ENCODE measurements at places on chromosomes 11 and 22.

DNA sequence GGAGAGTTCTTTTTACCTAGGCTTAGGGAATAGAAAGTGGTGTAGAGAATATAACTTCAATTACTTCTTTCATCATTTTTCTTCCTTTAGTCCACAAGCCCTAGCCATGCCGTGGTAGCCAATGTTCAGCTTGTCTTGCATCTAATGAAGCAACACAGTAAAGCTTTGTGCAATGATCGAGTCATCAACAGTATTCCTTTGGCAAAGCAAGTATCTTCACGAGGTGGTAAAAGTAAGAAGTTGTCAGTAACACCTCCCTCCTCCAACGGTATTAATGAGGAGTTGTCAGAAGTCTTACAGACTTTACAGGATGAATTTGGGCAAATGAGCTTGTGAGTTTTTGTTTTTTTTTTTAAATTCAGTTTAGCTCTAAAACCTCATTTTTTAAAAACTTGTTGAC is 37.4 kb downstream of the CEP57 start:
- DNase-seq, result no peak

- DNase-seq, result no peak
Observed at GRCh38 chr22:44330744-44331660, 18.3 kb upstream of the SHISAL1 start.

- no peak for DNase-seq
Observed at GRCh38 chr11:77188633-77189491, 60.8 kb downstream of the MYO7A start.

DNA sequence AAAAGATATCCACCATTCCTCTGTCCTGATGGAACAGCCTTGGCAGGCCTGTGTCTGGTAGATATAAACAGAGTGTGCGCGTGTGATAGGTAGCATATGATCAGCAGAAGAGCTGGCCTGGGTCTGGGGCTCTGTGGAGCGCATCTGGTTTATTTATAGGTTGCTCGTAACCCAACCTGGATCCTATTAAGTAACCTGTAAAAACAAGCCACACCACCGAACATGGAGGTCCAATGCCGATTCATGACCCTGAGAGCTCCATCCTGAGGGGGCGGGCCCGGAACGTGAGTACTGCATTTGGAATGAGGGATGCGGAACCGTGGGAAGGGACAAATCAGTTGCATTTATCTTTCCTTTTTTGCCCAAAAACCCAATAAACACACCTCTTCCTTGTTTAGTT is 31.9 kb upstream of the APOL5 start:
- DNase-seq, result no peak

DNA sequence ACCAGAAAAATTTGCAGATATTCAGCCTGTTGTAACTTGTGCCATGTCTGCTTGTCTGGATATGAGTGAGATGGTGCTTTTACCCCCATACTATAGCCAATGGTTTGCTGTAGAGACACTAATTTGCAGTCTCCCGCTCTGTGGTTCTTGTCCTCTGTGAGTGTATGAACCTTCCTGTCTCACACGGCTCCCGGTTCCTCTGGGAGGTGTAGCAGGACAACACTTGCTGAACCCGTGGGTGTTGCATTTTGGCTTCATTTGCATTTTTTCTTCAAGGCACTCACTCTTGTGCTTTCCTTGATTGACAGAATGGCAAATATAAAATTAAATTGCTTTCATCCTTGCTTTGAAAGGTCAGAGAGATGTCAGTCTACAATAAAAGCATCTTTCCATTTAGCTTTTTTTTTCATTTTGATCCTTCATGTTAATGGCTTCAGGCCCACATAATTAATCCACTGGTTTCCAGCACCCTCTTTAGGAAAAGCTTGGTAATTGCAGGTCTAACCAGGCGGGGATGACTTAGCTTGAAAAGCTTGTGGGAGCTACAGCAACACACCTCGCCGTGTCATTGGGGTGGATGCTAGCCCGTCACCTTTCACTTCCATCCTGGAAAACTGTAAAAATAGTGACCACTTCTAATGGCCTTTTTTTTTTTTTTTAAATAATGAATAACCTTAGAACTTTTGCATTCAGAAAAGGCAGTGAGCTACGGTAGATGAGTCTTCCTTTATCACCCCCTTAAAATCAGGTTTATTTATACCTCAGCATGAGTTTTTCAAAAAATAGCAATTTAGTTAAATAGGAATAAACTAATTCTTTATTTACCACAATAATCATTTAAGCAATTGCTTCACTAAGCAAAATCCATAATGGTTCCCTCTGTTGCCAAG is 27.4 kb upstream of the ST14 start:
- DNase-seq, result no peak

GRCh38 chr11:680970-681369 is 14.1 kb downstream of the DEAF1 start:
- no peak for DNase-seq

DNA sequence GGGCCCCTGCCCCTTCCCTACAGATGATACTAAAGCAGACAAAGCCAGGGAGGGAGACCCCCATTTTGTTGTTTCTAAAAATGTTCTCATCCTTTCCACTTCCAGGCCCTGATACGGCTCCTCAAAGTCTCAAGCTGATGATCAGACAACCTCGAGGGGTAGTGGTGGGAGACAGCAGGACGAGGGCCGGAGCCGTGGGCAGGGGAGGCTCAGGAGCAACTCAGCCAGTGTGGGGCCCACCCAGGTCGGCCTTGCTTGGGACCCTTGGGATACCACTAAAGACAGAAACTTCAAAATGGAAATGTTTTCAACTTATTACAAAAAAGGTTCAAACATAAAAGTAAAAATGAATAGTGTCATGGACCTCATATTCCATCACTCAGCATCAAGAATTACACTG is 15.2 kb upstream of the VPS37C start:
- DNase-seq, result no peak

DNA sequence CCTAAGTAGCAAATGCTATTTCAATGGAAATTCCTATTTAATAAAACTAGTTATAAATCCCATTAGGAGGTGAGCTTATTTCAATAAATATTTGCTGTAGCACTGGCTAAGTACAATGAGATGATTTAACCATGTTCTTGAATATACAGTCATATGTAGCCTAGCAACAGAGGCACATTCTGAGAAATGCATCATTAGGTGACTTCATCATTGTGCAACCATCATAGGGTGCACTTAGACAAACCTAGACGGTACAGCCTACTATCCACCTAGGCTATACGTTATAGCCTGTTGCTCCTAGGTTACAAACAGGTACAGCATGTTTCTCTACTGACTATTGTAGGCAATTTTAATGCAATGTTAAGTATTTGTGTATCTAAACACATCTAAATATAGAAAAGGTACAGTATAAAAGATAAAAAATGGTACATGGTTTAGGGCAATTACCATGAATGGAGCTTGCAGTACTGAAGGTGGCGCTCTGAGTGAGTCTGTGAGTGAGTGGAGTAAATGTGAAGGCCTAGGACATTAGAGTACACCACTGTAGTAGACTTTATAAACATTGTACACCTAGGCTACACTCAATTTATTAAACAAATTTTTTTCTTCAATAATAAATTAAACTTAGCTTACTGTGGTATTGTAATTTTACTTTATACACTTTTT is 350.1 kb downstream of the CASP12 start:
- DNase-seq, result no peak

- no peak for DNase-seq
Observed at GRCh38 chr22:43689356-43689755, 122.7 kb downstream of the EFCAB6 start.

DNA sequence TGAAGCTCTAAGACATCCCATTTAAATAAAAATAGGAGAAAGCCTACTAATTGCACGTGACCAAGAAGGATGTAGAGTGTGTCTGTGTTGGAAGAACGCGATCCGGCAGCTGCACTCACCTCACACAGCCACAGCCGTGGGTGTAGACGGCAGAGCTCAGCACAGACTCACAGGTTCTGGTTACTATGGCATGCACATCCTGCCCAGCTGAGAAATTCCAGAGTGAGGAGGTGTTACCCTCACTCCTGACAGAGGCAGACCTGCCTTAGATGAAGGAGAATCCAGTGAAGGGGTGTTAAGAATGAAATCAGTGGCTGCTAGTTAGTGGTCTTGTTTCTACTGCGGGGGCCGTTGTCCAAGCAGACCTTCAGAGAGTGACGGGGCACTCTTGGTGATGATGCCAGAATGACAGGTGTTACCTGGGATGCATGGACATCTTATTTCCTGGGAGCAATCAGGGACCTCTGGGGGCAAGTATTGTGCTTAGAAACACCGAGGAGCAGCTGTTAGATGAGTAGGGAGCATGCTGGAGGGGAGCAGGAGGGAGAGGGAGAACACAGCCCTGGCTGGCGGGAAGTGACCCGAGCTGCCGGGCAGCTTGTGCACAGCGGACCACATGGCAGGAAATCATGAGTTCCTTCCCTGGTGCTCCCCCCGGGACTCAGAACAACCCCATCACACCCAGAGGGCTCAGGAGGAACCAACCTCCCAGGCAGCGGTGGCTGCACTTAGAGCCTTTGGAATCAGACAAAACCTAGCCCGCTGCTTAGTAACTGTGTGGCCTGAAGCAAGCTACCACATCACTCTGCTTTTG is 12.3 kb downstream of the KCNJ5 start:
- peak; percentile 70 for DNase-seq

- DNase-seq, result no peak
Observed at GRCh38 chr22:27856386-27856785, 54.8 kb upstream of the MN1 start.

DNA sequence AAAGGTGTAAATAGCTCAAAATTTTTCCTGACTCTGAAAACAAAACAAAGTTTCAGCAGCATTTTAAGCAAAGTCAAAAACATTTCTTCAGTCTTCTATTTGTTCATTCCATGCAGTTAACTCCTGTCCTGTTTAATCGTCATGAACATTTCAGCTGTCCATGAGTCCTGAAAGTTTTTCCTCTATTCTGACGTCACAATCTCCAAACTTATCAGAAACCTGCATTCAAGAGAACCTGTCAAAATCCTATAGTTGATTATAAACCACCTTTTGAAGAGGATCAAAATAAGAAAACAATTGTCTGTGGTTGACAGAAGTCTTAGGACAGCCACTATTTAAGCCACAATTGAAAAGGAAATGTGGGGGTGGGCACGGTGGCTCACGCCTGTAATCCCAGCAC is 15.4 kb downstream of the FOLR3 start:
- DNase-seq, result no peak

DNA sequence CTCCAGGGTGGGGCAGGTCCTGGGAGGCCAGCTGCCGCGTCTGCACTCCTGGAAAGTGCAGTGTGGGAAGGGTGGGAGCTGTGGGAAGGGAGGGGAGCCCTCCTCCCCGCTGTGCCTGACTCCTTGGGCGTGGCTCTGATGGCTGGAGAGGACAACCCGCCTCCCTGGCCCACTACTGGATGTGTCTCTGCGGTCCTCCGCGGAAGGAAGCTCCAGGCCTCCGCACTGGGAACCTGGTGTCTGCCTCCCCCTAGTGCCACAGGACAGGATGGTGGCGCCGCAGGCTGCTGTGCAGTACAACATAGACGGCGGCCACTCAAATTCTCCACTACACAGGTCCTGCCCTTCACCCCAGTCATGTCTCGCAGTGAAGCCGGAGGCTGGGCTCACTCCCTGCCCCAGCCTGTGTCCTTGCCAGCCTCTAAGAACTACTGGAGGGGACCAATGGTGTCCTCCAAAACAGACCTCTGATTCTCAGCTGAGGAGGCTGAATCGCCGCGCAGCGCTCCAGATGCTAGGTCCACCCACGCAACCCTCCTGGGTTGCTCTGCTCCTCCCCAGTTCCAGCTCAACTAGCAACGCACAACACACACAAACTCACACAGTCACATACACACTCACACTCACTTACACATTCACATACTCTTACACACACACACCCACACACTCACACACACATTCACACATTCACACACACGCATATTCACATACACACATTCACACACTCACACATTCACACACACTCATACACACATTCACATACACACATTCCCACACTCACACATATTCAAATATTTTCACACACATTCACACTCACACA is 12.4 kb upstream of the DSCAML1 start:
- DNase-seq, result peak; percentile 68

DNA sequence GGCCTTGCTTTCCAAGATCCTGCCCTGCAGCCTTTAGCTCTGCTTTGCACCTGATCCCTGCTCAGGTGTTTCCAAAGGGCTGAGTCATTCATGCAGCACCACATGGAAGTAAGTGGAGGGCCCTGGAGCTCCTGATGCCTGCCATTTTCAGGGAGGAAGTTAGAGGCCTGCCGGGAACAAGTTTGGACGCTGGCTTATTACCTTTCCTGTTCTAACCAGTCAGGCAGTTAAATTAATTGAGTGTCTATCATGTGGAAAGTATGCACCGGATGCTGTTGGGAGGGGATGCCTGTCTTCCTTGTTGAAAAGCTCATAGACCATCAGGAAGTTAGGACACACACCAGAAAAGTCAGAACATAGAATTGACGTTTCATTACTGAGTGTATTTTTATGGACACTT is 73.7 kb upstream of the PLET1 start:
- DNase-seq, result no peak

DNA sequence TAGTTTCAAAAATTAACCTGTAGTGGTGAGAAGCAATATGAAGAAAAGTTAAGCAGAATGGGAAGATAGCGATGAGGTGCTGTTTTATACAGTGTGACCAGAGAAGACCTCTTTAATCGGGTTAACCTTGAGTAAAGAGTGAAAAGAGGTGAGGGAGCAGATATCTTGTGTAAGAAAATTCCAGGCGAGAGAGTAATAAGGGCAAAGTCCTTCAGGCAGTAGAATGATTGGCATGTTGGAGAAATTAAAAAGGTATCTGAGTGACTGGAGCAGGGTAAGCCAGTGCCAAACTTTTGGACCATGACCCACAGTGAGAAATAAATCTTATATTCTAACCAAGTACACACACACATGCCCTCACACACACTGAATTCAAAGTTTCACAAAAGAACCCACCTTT is 374.7 kb upstream of the LARGE1 start:
- DNase-seq, result no peak

GRCh38 chr11:4102711-4103110 is 8.1 kb downstream of the RRM1 start:
- DNase-seq, result no peak

GRCh38 chr11:121572571-121573059 is 119.8 kb upstream of the SORL1-AS1 start:
- no peak for DNase-seq

DNA sequence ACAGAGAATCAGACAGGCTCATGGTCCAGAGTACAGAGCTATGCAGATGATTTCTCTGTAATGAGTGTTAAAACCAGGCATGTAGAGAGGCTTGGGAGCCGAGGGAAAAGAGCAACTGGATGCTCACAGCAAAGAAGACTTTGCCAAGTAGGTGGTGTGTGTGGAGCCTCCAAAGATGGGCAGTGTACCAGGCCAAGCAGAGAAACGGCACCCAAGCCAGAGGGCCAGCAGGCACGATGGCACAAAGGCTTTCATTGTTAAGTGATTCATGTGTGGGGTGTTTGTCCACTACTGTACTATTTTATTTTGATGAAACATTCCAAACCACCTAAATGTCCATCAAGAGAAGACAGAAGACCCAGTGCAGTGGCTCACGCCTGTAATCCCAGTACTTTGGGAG is 11.1 kb downstream of the RANGAP1 start:
- DNase-seq, result no peak

GRCh38 chr11:82406611-82407010 is 327.1 kb downstream of the FAM181B start:
- no peak for DNase-seq

DNA sequence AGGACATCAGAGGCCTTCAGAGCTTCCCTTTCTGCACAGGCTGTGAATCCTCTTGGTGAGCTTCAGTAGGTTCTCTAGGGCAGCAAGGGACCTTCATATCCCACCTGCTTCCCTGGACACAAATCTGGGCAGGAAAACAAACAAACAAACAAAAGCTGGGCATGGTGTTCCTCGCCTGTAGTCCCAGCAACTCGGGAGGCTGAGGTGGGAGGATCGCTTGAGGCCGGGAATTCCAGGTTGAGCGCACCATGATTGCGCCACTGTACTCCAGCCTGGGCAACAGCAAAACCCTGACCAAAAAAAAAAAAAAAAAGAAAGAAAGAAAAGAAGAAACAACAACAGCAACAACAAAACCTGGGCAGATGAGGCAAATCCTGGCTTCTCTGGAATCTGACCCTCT is 92.9 kb downstream of the CEP164 start:
- no peak for DNase-seq
